Non-pigmented ciliary epithelial cell (primary cell): ENCODE measurements at places on chromosomes 16 and 17.

DNA sequence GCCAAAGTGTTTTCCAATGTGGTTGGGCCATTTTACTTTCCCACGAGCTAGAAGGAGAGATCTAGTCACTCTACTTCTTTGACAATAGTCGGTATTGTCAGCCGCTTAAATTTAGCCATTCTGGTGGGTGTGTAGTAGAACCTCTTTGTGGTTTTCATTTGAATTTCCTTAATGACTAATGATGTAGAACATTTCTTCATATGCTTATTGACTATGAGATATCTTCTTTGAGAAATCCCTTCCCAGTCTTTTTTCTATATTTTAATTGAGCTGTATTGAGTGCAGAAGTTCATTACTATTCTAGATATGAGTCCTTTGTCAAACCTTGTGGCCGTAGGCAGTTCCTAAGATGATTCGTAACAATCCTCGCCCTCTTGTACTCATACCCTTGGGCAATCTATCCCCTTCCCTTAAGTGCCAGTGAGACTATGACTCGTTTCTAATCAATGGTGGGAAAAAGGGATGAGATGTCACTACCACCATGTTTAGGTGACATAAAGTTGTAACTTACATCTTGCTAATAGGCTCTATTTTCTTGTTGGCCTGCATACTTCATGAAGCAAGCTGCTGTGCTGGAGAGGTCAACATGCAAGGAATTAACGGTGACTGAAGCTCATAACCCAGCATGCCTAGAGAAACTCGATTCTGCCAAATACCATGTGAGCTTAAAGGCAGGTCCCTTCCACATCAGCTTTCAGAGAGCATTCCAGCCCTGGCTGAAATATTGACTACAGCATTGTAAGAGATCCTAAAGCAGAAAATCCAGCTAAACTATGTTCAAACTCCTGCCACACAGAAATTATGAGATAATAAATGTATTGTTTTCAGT is 817.9 kb upstream of the SOX9 start:
- DNase-seq: no peak

GRCh38 chr16:10521681-10522274 is 58.6 kb downstream of the EMP2 start:
- DNase-seq: no peak

- no peak for DNase-seq
These were observed 49.9 kb downstream of the RBFOX1 start for GRCh38 chr16:7382521-7382920.

DNA sequence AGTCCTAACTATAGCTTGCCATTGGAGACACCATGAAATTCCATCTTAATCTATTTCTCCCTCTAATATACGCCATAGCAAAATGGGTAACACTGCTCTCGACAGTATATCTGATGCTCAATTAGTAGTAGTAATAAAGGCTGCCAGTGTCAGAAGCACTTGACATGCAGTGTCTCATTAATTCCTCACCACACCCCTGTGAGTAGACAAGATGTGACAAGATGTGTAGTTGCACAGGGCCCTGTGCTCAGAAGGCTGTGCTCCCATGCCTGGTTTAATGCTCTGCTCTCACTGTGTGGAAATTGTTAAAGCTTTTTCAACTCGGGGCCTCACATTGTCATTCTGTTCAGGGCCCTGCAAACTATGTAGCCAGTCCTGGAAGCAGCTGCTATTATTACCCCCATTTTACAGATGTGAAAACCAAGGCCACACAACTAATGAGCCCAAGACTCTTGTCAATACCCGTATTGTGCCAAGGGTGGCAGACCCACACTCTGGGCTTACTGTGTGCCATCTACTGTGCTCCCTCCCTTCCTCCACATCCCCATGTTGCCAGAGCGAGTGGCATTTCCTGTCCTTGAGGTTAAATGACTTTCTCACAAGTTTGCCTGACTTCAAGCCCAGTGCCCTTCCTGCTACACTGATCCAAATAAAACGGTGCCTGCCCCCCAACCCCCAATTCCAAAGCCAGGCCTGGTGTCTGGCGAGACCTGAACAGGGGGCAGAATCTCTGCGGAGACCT is 287.3 kb upstream of the CCL2 start:
- DNase-seq: no peak

DNA sequence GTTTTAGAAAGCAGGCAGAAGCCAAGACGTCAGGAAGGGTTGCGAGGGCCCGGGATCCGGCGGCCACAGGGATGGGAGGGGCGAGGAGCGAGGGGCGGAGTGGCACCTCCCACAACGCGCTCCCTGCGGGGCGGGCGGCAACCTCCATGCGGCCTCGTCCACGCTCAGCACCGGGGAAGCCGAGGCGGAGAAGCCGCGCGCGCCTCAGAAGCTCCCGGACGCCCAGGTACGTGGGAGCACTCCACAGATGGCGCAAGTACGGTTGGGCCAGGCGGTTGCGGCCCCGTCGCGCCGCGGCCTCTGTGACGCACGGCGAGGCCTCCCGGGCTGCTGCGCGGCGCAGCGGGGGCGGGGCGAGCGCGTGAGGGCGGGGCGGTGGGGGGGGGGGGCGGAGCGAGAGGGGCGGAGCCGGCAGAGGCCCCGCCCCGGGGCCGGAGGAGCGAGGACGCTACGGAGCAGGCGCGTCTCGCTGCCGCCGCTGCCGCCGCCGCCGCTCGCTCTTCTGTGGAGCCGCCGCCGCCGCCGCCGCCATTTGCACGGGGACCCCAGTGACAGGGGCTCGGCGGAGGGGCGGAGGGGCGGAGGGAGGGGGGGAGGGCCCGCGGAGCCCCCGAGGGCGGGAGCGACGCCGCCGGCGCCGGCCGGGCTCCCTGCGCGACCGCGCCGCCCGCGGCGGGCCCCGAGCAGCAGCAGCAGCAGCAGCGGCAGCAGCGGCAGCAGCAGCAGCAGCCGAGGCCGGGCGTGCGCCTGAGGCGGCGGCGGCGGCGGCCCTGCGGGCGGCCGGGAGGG is at the start of gene TENT4B:
TENT4B (plus strand) TSS at position 500 of the 789 bp plus-strand sequence. CDS start 316 bp downstream, outside the sequence.
- DNase-seq: no peak

DNA sequence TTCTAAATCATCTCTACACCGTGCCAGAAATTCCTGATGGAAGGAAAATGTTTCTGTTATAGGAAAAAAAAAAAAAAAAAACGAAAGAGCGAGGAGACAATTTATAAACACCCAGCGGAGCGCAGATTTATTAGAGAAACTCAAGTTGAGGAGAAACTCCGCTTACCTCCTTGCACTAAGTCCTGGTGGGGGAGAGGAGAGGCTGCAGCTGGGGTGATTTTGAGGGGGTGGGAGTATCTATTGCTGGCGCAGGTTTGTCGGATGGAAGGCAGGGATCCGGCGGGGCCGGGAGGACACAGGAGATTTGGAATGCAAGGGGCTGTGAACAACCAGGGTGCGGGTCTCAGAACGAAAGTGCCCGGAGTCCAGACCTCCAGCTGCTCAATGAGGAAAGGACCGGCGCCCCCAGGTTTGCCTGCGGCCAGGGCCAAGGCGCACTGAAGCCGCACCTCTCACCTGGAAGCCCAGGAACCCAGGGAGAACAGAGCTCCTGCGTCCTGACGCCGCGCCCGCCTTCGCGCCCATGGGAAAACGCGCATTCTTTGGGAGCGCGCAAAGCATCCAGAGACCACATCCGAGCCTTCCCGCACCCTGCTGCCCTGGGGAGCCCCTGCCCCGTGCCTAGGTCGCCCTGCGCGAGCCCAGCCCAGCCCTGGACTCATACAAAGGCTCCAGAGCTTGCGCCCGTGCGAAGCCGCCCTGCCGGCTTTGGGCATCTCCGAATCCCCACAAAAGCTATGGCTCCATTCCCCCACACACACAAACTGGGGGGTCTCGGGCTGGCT is 2.6 kb upstream of the HOXB8 start:
- no peak for DNase-seq

DNA sequence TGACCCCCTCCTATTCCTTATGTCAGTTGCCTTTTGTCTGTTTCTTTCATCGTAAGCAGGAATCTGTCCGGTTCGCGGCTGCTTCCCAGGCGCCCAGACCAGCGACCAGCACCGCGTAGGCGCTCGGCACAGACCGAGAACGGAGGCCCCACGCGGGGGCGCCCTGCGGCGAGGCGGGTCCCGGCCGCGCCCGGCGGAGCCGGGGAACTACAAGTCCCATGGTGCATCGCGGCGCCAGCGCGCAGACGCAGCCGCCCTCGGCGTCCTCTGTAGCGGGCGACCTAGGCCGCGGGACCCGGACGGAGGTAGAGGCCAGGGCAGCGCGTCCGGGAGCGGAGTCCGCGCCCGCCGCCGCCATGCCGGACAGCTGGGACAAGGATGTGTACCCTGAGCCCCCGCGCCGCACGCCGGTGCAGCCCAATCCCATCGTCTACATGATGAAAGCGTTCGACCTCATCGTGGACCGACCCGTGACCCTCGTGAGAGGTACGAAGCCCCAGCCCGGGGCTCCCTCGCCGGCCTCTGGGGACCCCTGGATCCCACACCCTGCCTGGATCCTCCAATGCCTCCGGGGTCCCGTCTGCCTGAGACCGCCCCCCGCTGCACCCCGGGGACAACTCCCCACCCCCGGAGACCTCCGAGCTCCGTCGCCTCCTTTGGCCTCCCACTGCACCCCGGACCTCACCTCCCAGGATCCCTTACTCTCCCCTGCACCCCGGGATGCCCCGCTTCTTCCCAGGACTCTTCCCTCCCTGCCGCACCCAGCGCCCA is at the start of gene NDUFB10:
NDUFB10 (plus strand) TSS at position 270 of the 771 bp plus-strand sequence; CDS start at position 357, 87 bp downstream.
- DNase-seq: no peak

- no peak for DNase-seq
These were observed 362.2 kb downstream of the WWOX start for GRCh38 chr16:78461496-78462287.

- DNase-seq: no peak
These were observed 3.8 kb downstream of the CIAO3 start for GRCh38 chr16:736936-737481.

DNA sequence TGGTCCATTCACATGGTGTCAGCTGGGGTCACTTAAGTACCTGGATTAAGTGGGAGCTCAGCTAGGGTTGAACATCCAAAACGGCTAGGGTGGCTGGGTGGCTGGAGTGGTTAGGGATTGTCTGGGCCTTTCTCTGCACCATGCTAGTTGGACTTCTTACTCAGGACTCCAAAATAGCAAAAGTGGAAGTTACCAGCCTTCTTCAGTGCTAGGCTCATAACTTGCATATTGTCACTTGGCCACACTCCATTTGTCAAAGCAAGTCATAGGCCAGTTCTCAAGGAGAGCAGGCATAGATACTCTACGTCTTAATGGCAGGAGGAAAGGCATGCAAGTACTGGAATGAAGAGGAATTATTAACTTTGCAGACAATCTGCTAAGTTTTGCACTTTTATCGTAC is 69.7 kb downstream of the ESRP2 start:
- no peak for DNase-seq

DNA sequence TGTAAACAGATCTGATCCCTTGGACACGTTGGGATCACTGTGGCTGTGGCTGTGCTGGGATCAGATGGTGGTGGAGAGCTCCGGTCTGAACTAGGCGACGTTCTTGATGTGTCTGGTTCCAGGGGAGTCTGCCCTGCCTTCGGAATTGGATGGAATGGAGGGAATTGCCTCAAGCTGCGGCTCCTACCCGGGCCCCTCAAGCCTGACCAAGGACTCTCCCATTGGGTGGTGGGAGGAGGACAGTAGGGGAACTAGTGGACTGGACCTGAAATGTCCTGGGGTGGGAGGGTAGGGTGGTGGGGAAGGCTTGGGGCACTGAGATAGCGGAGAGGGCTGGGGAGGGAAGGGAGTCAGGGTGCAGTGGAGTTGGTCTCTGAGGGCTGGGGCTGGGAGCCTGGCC is 3.2 kb upstream of the UBALD1 start:
- no peak for DNase-seq

DNA sequence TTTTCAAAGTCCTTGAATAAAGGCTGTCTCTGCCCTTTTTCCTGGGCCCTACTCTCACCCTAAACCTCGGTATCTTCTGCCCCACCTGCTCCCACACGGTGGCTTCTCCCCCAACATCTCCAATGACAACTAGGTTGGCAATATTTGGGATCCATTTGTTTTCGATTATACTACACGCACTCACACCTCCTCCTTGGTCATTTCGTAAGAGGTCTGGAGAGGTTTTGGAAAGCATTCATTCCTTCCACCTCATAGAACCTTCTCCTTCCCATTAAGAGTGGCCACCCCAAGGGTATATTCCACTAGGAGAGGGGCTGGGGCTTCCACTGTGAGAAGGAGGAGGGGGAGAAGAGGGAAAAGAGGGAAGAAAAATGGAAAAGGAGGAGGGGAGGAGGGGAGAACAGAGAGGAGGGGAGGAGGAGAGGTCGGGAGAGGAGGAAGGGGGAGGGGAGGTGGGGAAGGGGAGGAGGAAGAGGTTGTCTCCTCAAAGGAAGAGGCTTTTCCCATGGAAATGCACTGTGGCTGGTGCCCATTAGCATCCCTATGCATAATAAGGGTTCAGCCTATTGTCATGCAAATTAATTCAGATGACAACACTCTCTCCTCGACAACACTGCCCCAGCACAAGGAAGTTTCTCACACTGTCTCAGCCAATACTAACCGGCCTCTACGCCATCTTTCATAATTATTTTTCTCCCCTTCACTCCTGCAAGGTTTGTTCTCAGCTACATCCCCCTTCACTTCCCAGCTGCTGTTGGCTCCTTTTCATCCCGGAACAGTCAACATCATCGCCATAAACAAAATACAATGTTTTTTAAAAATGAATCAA is 30.0 kb downstream of the SOX9 start:
- DNase-seq: no peak

DNA sequence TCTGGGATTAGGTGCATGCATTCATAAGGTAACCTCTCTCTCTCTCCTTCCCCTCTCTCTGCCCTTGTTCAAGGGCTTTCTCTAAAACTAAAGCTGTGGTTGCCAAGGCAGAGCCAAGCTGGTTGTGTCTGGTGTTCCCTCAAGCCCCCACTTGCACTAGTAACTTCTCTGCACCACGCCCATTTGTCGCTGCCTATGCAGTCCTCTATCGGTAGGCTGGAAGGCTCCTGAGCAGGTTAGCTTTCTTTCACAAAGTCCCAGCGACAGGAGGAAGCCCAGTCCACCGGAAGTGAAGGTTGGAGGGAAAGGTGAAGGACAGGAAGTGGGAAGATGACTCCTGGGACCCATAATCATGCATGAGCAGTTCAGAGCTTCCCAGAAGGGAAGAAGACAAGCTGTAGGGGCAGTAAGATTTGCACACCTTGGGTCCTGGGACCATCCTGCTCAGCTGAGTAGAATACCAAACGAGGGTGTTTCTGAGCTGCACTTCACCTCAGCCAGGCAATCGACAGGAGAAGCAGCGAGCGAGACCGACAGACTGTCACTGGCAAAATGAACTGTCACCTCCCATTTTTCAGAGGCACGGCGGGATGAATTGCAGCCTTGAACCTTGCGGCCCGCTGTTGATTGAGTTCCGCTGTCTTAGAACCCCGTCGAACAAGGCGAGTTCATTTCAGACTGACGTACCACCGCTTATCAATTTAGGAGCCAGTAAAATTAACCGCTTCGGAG is 14.7 kb upstream of the SKAP1 start:
- DNase-seq: no peak

GRCh38 chr17:33385133-33385532 is 92.0 kb upstream of the ASIC2 start:
- no peak for DNase-seq

GRCh38 chr16:68356249-68356918 is 45.6 kb downstream of the PRMT7 start:
- no peak for DNase-seq

GRCh38 chr17:41837761-41838538 is at the start of gene KLHL10:
Gene KLHL10, plus strand, starts transcription at chr17:41837825. Its CDS starts 108 bp downstream, at chr17:41837933.
- no peak for DNase-seq

GRCh38 chr17:55996826-55997225 is 156.4 kb upstream of the ANKFN1 start:
- no peak for DNase-seq

GRCh38 chr16:22625967-22626366 is 115.3 kb downstream of the NPIPB5 start:
- DNase-seq: no peak
